ENCODE measurements at places on chromosomes 6 and 20.

DNA sequence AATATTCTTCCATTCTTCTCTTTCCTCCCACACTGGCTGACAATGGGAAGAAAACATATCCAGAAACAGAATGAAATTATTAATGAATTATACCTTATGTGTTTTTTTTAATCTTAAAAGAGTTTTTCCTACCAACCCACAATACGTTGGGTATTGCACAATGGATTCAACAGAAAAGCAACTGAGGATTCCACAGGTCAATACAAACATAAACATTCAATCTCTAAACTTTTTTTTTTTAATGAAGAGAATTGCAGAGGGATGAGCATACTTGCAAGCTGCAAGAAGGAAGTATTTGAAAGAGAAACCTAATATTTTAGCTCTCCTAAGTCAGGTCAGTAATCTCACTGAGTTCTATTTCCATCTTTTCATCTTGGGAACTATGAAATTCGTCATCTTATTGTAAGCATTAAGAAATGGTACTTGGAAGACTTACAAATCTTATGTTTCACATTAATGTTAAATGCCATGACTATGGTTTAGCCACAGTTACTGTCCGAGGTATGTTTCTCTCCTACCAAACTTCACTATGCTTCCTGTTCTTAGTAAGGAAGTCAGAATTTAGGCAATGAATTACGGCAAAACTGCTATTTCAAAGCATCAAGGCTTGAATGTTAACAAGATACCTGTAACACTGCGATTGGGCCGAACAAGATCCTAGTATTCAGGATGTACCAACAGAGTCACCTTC is 100.8 kb downstream of the HIVEP2 start:
- H3K27me3 ChIP-seq, result no peaks in the 10 kb centered on the region
- peak overlapping the region; percentile 82 for H3K27ac ChIP-seq
- DNase-seq, result no peak
- peaks cover 26% of the 10 kb centered on the region for H3K4me1 ChIP-seq

DNA sequence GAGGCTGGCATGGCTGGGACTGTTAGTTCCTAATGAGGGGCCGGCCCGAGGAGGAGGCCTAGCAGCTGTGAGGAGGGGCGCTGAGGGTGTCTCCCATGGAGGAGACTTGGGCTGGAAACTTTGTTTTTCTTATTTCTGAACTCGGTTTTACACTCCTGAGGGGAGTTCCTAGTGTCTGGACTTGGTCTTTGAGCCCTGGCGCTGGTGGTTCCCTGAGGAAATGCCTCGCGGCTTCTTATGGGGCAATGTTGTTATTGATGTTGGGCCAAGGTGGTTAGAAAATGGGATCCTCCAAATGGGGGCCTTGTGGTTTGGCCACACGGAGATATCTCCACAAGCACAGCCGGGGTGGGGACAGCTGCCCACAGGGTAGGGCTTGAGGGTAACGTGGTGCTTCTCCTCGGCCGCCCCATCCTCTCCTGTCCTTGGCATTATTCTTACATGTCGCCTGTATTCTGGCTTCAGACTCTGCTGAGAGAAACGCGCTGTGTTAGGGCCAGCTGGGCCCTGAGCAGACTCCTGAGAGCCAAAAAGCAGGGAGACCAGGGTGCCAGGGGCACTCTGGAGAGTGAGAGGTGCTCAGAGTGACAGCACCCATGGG is 136.9 kb downstream of the FOXO3 start:
- H3K4me3 ChIP-seq, result no peak overlapping the region
- peaks cover 1% of the 10 kb centered on the region for H3K4me1 ChIP-seq
- no peaks in the 10 kb centered on the region for H3K27me3 ChIP-seq
- DNase-seq, result no peak
- H3K27ac ChIP-seq, result no peak overlapping the region

GRCh38 chr6:8904754-8905153 is 469.4 kb upstream of the SLC35B3 start:
- no peak overlapping the region for H3K4me3 ChIP-seq
- no peak for DNase-seq
- no peak overlapping the region for H3K27ac ChIP-seq

DNA sequence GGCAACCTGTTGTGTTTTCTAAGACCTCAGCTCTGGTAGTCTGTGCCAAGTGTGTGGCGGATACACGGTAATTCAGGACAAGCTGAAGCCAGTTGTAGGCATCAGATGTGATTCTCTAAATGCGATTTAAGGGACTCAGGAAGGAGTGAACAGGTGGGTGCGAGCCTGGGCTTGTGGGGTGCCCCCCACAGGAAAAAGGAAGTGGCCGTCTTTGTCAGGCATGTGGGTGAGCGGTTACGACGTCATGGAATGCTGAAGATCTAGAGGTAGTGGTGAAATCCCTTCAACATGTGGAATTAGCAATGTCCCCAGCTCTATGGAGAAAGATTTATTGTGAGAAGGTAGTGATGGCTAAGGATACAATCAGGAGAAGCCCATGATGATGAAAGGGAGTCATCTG is 95.1 kb upstream of the EXOC2 start:
- no peak for DNase-seq
- no peak overlapping the region for H3K4me3 ChIP-seq
- no peaks in the 10 kb centered on the region for H3K36me3 ChIP-seq
- H3K4me1 ChIP-seq, result no peaks in the 10 kb centered on the region
- H3K27ac ChIP-seq, result no peak overlapping the region

DNA sequence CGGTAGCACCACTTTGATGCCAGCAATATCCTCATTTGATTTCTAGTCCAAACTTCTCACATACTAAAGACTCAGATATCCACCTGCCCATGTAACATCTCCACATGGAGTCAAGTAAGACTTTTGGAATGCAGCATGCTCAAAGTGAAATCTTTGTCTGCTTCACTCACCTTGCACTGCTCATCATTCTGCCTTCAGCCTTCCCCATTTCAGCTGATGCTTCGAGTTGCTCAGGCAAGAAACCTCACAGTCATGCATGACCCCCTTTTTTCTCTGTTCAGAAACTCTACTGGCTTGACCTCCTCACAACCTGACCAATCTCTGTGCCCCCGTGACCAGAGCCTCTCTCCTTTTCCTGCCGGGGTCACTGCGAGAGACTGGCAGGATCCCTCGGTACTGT is 41.0 kb upstream of the KIF25 start:
- peaks cover 9% of the 10 kb centered on the region for H3K36me3 ChIP-seq
- no peaks in the 10 kb centered on the region for H3K27me3 ChIP-seq
- H3K27ac ChIP-seq, result peak overlapping the region; percentile 15
- no peak for DNase-seq
- H3K4me1 ChIP-seq, result no peaks in the 10 kb centered on the region
- H3K4me3 ChIP-seq, result no peak overlapping the region

DNA sequence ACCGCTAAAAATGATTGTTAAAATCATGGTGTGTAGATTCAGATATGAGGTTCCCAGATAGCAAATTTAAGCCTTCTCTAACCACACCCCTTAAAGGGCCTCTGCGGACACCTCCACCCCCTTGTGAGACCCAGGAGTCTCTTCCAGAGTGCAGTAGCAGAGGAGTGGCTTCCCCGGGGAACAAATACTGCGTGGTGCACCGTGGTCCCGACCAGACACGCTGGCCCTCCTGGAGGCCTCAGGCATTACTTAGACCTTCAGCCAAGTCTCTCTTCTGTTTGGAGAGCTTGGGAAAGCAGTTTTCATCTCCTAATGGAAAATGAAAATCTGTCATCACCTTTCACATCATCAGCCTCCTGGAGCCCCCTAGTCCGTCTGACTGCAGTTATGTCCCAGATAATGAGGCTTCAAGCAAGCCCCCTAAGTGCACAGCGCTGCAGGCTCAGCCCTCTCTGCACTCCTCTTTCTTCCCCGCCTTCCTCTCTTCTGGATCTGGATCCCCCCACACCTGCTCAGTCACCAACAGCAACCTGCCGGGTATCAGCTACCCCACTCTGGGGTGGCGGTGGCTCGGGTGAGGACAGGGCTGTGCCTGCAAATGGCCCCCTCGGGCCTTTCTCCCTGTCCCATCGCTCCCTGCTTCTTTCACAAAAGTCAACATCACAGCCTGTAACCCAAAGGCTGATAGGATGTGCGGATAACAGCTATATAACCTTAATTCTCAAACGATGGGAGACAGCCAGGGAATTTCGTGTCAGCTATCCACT is 58.8 kb upstream of the TAGAP start:
- no peak for DNase-seq
- H3K36me3 ChIP-seq, result no peaks in the 10 kb centered on the region
- H3K4me3 ChIP-seq, result no peak overlapping the region
- no peaks in the 10 kb centered on the region for H3K27me3 ChIP-seq
- H3K4me1 ChIP-seq, result peaks cover 3% of the 10 kb centered on the region
- H3K27ac ChIP-seq, result no peak overlapping the region

DNA sequence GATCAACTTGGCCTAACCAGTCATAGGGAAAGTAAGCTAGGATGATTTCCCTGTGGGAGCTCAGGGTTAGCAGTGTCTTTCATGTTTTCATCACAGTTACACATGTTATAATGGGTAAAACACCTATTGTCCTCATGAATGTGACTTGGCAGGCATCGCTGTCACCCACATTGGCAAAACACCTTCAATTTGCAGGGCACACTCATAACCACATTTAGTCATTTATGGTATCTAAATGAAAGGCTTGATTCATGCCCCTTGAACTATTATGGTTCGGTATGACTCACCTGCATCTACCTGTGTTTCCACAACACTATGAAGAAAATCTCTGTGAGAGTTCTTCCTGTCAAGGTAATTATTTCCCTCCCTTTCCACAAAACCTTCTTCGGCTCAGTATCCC is 49.2 kb downstream of the FRK start:
- DNase-seq, result no peak
- no peak overlapping the region for H3K4me3 ChIP-seq
- peaks cover 64% of the 10 kb centered on the region for H3K4me1 ChIP-seq
- no peak overlapping the region for H3K27ac ChIP-seq
- H3K27me3 ChIP-seq, result no peaks in the 10 kb centered on the region

DNA sequence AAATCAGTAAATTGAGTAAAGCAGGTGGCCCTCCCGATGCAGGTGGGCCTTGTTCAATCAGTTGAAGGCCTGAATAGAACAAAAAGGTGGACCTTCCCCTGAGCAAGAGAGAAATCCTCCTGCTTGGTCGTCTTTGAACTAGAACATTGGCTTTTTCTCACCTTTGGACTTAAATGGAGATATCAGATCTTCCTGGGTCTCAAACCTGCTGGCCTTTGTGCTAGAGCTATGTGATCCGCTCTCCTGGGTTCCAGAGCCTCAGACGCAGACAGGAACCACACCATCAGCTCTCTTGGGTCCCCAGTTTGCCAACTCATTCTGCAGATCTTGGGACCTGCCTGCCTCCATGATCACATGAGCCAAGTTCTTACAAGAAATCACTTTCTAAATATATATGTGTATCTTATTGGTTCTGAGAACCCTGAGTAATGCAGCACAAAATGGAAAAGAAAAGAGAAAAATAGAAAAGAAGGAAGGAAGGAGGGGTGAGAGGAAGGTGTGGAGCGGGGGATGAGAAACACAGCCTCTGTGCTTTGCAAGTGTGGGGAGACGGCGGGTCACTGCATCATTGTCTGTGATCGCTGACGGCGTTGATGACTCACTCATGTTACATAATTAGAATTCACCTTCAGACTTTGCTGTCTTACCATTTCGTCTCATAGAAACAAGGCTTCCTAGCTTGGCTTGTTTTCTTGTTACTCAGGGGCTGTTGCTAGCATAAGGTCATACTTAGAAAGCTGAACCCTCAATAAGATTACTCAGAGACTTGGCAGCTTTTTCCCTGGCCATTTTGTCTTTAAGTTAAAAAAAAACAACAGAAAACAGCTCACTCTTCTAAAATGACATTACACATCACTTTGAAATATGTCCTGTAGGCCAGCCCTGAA is 85.7 kb upstream of the NEDD9 start:
- peak; percentile 86 for DNase-seq
- peaks cover 3% of the 10 kb centered on the region for H3K36me3 ChIP-seq
- peaks cover 9% of the 10 kb centered on the region for H3K4me1 ChIP-seq
- H3K27me3 ChIP-seq, result no peaks in the 10 kb centered on the region
- H3K27ac ChIP-seq, result peak overlapping the region; percentile 7

GRCh38 chr6:100404051-100404450 is 60.7 kb downstream of the SIM1 start:
- H3K4me3 ChIP-seq, result no peak overlapping the region
- no peaks in the 10 kb centered on the region for H3K36me3 ChIP-seq
- H3K27me3 ChIP-seq, result no peaks in the 10 kb centered on the region
- DNase-seq, result no peak

GRCh38 chr20:25864326-25864962 is 167.8 kb upstream of the ZNF337 start:
- DNase-seq, result no peak
- H3K4me1 ChIP-seq, result no peaks in the 10 kb centered on the region
- H3K27ac ChIP-seq, result no peak overlapping the region
- H3K27me3 ChIP-seq, result peaks cover 47% of the 10 kb centered on the region
- H3K4me3 ChIP-seq, result no peak overlapping the region

DNA sequence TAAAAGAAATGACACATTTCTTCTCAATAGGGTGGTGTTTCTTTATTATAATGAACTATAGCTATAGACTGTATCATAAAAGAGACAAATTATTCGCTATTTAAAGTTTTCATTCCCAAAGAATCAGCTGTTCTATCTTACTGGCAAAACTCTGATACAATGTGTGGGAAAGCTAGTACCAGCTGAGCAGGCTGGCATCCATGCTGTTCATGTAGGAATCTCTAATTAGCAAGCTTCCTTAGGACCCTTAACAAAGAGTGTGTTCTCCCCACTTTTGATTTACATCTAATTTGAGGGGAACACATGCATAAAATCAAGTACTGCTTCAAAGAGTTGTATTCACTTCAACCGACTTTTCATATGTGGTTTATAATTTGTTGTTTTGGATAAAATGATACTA is 13.2 kb downstream of the STX16 start:
- H3K36me3 ChIP-seq, result peaks cover 13% of the 10 kb centered on the region
- no peaks in the 10 kb centered on the region for H3K27me3 ChIP-seq
- H3K27ac ChIP-seq, result no peak overlapping the region

DNA sequence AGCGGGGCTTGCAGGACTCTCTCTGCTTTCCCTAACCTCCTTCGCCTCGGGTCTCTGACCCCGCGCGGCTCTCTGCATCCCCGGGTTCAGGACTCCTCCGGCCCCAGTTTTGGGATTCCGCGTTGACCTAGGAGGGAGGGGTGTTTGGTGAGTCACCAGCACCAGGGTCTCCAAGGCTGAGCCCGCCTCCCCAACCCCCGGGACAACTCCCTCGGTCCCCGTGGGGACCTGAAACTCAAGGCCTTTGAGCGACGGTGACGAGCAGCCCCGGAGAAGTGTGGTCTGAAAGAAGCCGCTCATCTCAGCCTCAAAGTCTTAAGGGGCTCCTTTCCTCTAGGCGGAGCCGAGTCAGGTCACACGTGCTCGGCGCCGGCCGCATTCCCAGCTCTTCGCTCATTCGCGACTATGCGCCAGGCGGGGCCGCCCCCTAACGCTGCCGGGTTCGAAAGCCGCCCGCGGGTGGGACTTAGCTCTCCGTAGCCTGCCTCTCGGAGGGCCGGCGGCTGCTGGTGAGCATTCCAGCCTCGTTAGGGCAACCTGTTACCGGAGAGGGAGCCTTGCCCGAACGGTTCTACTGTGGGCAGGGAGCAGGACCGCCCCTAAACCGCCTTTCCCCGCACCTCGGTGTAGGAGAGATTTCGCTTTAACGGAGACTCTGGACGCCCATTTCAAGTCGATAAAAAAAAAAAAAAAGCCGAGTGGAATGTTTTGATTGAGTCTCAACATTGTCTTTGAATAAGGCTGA is 3.0 kb upstream of the PRDM13 start:
- H3K27ac ChIP-seq, result no peak overlapping the region
- no peak overlapping the region for H3K4me3 ChIP-seq
- H3K36me3 ChIP-seq, result no peaks in the 10 kb centered on the region
- DNase-seq, result peak; percentile 58

- H3K27me3 ChIP-seq, result no peaks in the 10 kb centered on the region
- H3K4me3 ChIP-seq, result no peak overlapping the region
- DNase-seq, result peak; percentile 71
- no peaks in the 10 kb centered on the region for H3K36me3 ChIP-seq
These were observed 236.4 kb downstream of the ARHGAP18 start for GRCh38 chr6:129473546-129473945.
